ENCODE measurements at places on chromosomes 5 and 9.

DNA sequence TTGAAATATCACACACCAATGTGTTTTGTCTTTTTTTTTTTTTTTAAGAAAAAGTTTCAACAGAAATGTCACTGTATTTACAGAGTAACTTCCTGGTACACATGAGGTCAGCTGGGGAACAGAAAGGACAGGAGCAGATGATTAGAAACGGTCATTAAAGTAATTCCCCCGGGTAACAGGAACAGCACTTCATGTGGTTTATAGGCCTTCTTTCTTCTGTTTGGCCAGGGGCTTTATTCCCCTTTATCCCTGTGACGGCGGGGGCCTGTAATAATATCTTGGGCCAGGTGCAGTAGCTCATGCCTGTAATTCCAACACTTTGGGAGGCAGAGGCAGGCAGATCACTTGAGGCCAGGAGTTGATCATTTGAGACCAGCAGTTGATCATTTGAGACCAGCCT lies 30.5 kb upstream of the MSH3 start:
- DNase-seq = no peak

GRCh38 chr9:109969011-109969410 lies 189.0 kb downstream of the PALM2AKAP2 start:
- no peak for DNase-seq

- DNase-seq = no peak
Measured at GRCh38 chr9:98536542-98537173, 172.1 kb downstream of the GABBR2 start.

DNA sequence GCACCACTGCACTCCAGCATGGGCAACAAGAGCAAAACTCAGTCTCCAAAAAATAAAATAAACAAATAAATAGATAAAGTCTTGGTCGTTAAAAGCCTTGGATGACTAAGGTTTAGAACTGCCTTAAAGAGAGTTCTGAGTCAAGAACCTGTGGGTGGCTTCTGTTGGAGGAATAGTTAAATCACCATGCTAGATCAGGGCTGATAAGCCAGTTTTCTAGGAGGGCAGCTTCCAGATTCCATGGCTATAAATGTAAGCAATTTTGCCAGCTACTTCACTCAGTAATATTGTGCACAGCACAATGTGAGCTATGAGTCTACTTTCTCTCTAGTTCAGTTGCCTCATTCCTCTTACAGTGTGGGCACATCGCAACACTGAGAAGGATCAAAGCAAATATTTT lies 242.1 kb upstream of the NUDT12 start:
- no peak for DNase-seq

DNA sequence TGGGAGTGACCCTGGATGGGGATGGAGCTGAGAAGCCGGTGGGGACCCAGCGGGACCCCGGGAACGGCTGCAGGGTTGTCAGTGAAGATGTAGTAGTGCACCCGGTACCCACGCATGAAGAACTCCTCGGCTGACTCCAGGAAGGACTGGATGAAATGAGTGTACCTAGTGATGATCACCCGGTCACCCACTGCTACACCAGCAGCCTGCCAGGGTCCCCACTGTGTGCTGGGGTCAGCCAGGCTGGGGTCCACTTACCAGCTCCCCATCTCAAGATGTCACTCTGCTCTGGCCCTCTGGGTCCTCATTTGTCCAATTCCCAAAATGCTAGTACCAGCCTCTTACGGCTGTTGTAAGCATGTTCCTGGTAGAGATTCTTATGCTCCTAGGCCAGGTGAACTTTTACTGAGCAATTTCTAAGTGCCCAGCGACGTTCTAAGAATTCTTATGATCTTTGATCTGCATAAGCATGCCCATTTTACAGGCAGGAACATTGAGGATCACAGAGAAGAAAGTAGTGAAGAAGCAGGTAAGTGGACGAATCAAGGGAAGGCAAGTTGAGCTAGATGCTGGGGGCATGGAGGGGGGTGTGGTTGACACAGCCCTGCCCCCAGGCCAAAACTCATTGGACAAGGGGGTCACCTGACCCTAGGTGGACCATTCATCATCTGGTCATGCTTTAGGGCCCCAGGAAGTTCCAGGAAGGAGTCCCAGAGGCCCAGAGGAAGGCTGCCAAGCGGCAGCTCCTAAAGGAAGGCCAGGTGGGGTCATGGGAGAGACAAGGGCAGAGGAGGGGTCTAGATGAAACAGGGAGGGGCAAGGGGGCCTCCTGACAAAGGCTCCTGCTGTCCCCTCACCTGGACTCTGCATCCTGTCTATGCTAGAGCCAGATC lies 9.4 kb downstream of the GBGT1 start:
- DNase-seq = no peak

- no peak for DNase-seq
Measured at GRCh38 chr5:88251048-88251711, 17.5 kb downstream of the TMEM161B start.

GRCh38 chr9:128333451-128333869 lies 6.9 kb upstream of the SLC27A4 start:
- DNase-seq = no peak

GRCh38 chr9:71791875-71792274 lies 23.6 kb upstream of the CEMIP2 start:
- DNase-seq = no peak

- DNase-seq = no peak
Measured at GRCh38 chr5:141419074-141419880, 1.6 kb upstream of the PCDHGA11 start.

- no peak for DNase-seq
Measured at GRCh38 chr9:16329671-16330113, 540.8 kb downstream of the BNC2 start.

DNA sequence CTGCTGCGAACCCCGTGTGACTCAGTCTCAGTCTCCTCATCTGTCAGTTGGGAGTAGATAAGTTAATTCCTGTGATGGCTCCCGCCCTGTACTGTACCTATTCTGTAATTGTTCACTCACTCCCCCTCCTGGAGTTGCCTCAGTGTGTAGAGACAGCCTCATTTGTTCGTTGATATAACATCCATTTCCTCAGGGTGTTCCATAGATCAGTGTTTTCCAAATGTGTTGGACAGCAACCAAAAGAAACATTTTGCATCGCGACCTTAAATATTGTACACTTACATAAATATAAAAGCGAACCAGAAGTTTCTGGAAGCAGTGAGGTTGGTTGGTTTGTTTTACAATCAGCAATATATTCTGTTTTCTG lies 698 bp downstream of the NFX1 start:
- DNase-seq = no peak

DNA sequence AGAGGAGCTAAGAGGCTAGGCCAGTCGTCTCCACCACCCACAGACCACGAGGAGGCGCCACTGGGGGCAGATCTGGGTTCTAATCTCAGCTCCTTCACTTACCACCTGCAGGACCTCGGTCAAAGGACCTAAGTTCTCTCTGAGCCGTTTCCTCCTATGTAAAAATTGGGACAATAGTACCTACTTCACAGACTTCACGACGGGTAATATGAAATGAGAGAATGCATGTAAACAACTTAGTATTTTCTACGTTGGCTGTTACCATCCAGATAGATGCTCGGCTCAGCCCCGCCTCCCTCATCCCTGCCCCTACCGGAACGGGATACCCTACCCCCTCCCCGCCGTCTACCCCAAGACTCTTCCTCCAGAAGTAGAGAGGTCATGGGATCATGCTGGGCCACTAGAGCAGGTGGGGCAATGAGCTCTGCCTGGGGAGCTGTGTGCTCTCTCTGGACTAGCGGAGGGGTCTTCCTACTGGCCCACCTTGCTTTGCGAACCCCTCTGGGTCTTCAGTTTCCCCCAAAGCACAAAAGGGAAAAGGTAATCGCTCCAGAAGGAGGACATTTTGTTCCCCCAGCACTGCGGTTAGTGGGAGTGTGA lies 541 bp downstream of the GNPDA1 start:
- DNase-seq = no peak

Data from stimulated activated CD8-positive, alpha-beta memory T cell treated with anti-CD3 and anti-CD28 coated beads, Interleukin-12 subunit alpha, Interleukin-12 subunit beta, amount 100 ng/mL, for 1 hour (primary cell).